Bronchial smooth muscle cell (primary cell): ENCODE measurements at places on chromosomes 3 and 15. TPM values are rescaled to one million over a fixed set of nuclear protein-coding genes. Genes with fewer than 3 reads are reported as not detected.

ANKRD28 gene
- total RNA-seq, result 159 and 168 TPM in 2 replicates

CEP19 gene
- 2.5 and 3.8 TPM in 2 replicates for total RNA-seq

TM4SF1 gene
- total RNA-seq, result 59.8 and 183 TPM in 2 replicates

GOLGA8J gene
- total RNA-seq, result 0.09 TPM in 1 of 2 replicates, not detected in the other

TIMP4 gene
- total RNA-seq, result 12.0 and 17.2 TPM in 2 replicates

VGLL4 gene
- 35.5 and 39.2 TPM in 2 replicates for total RNA-seq

LINGO1 gene
- total RNA-seq, result not detected in 2 replicates

IGSF10 gene
- total RNA-seq, result 0.94 and 2.0 TPM in 2 replicates

IQCF2 gene
- not detected in 2 replicates for total RNA-seq

PLSCR5 gene
- not detected in 2 replicates for total RNA-seq

CHRNB4 gene
- total RNA-seq, result not detected in 2 replicates

ARGFX gene
- not detected in 2 replicates for total RNA-seq

CPLX3 gene
- under 0.01 TPM in 1 of 2 replicates, not detected in the other for total RNA-seq

CFAP100 gene
- total RNA-seq, result not detected in 2 replicates

AMT gene
- total RNA-seq, result 2.5 and 4.4 TPM in 2 replicates

RYK gene
- total RNA-seq, result 74.0 and 80.9 TPM in 2 replicates

ASB7 gene
- 12.1 and 18.9 TPM in 2 replicates for total RNA-seq

SCN11A gene
- under 0.01 TPM in 1 of 2 replicates, not detected in the other for total RNA-seq

CCDC66 gene
- 17.5 and 21.6 TPM in 2 replicates for total RNA-seq

AHSG gene
- total RNA-seq, result not detected in 2 replicates

ENTPD3 gene
- total RNA-seq, result under 0.01 and 0.09 TPM in 2 replicates

SEMA7A gene
- 5.8 and 9.6 TPM in 2 replicates for total RNA-seq

ARL14 gene
- not detected in 2 replicates for total RNA-seq

TNFSF10 gene
- total RNA-seq, result 9.2 and 9.6 TPM in 2 replicates

LNP1 gene
- 3.9 and 4.6 TPM in 2 replicates for total RNA-seq

FETUB gene
- total RNA-seq, result not detected in 2 replicates
